ENCODE measurements at places on chromosomes 7 and 10.
A peak's percentile ranks its signal among the peaks of the same experiment; 100 is the strongest.

GRCh38 chr10:43707770-43708169, 59.1 kb upstream of the ZNF32 start:
- DNase-seq = no peak

DNA sequence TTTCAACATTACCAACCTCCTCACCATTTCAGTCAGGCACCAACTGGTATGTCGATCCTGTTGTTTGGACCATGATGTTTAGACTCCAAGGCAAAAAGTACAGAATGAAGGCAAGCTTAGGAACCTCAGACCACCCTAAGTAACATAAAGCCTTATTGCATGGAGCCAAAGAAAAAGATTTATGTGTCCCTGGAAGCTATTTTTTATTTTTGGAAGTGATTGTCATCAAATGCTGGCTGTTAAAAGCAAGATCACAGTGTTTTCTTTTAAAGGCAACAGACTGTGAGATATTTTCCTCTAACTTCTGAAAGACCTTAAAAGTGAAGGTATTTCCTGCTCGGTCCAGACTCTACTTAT, 8.2 kb downstream of the ASB15 start:
- no peak for DNase-seq

DNA sequence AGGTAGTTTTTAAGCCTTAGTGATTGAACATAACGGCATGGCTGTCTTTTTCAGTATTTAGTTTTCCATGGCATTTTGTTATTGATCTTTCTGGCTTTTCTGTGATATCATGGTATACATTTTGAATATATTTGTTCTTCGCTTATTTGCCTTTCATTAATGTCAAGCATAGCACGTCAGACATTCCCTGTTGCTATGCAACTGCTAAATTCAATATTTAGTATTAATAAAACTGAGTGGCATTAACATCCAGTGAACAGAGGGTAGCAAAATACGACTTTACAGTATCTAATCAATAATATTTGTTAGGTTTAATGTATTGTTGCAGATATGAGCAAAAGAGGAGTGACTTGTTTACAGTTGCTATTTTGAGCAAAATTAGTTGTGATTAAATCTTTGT, 72.5 kb downstream of the LCOR start:
- DNase-seq = no peak

GRCh38 chr7:158564663-158565035, 23.0 kb downstream of the PTPRN2 start:
- no peak for DNase-seq

DNA sequence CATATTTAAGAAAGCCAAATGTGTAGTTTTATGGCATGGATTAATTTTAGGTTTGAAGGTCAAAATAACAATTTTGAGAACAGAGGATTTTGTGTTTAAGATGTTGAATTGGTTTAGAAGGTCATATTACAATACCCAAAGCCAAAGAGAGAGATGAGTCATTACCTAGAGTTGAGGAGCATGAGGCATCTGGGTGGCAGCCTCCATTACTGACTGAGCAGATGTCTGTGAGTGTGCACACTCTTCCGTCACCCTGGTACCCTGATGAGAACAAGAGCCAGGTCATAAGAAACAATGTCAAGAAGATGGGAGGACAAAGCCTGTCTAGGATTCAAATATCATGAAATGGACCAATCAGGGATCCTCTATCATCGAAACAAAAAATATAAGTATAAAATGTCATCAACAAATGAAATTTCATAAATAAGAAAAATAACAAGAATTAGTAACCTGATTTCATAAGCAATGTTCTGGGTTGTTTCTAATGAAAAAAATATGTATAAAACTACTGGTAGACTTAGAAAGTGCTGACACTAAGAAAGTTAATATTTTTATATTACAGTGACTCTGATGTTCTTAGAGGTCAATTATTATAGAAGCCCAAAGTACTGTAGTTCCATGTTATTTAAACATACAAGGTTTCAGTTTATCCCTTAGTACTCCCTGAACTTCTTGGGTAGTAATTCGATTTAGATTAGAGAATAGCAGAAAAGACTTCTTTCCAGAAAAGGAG, 20.0 kb downstream of the CUBN start:
- DNase-seq = peak; percentile 24

DNA sequence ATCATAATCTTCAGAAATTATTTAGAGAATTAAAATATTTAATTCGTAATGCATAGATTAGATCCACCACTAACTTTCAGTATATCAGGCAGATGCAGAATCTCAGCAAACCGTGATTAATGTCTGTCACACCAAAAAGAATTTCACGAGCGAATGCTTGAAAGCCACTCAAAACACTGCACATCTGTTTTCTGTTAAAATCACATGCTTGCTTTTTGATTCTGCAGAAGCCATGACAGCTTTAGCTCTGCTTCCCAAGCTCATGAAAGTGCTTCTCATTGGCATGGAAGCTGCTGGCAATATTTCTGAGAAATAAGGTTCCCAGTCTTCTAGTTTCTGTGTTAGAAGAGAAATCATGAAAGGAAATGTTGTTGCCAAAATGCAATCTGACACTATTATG, 837.8 kb upstream of the LRRN3 start:
- DNase-seq = no peak

Data from AG04449 (cell line).